ENCODE measurements at places on chromosomes 7 and 10.

DNA sequence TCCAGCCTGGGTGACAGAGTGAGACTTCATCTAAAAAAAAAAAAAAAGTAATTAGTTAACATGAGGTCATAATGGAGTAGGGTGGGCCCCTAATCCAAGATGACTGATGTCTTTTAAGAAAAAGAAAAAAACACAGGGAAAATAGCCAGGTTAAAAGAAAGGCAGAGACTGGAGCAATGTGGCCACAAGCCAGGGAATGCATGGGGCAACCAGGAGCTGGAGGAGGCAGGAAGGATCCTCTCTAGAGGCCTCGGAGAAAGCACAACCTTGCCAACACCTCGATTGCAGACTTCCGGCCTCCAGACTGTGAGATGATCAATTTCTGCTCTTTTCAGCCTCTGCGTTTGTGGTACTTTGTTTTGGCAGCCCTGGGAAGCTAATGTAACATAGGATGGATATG is 121.5 kb downstream of the ITIH5 start:
- DNase-seq = no peak

- DNase-seq = no peak
Observed at GRCh38 chr7:132134814-132135445, 441.3 kb downstream of the PLXNA4 start.

- no peak for DNase-seq
Observed at GRCh38 chr7:117805241-117805640, 68.0 kb downstream of the CTTNBP2 start.

- no peak for DNase-seq
Observed at GRCh38 chr7:16564909-16565426, 38.3 kb downstream of the LRRC72 start.

- no peak for DNase-seq
Observed at GRCh38 chr7:7943951-7944350, 24.6 kb upstream of the GLCCI1 start.

GRCh38 chr10:47287365-47287802 is 12.6 kb upstream of the GDF10 start:
- DNase-seq = no peak

- no peak for DNase-seq
Observed at GRCh38 chr10:63994371-63994770, 473.2 kb downstream of the REEP3 start.

DNA sequence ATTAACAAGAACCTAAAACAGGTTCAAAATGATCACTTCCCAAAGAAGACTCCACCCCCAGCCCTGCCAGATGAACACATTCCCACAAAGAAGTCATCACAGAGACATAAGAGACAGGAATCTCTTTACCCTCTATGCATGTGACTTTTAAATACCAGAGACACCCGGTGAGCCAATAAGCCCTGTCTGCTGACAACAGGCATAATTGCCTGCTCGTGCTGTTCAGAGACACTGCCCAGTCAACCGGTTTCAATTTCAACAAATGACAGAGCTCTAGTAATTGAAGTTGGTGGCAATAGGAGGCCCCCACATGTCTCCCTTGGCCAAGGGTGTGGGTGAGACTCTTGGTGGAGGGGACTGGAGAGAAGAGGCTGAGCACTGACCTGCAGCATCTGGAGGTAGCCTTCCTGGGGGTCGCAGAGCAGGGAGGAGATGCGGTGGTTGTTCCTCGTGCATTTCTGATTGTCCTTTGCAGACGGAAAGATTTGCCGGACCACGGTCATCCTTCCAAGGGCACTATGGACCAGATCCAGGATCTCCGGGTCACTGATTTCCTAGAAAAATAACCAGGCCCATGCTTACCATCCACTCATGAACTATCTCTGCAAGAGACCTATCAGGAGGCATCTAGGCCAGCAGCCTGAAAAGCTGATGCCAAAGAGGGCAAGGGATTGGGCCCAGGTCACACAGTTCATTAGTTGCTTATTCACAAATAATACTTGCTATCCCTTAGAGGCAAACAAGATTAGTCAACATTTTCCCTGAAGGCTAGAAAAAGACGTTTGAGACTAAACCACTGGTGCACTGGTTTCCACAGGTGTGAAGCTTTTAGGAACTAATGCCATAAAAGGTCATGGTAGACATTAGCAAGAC is 497.7 kb downstream of the GRID1 start:
- DNase-seq = no peak

DNA sequence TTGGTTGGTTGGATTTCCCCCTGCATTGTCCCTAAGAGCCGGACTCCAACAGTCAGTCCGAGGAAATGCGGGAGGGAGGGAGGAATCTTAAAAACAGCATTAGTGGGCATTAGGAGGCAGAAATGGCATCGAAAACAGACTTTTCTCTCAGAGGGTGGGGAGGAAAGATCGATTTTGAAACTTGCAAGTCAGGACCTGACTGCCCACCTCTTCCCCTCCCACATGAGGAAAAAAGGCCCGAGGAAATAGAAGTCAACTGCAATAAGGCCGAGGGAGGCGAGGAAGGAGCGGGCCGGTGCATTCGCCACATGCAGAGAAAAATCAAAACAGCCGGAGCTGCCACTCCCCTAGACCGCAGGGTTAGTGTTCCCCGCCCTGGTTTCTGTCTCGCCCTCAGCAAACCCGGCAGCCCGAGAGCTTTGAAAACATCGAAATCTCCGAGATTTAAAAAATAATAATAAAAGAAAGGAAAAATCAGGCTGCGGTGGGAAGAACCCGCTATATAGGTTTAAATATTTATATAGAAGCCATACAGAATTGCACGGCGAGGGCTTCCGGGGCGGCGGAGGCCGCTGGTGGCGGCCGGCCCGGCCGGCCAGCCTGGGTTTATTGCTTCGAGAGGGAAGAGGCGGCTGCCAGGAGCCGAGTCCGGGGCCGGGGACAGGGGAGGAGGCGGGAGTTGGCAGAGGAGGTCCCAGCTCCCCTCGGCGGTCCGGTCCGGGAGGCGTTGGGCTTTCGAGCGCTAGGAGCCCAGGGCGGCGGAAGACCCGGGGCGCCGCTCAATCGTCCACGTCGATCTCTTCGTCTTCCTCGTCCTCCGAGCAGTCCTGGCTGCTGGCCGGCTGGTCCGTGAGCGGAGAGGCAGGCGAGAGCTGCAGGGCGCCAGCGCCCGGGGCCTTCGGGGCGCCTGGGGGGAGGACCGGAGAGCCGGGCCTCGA is 2.5 kb downstream of the LBX1 start:
- no peak for DNase-seq

DNA sequence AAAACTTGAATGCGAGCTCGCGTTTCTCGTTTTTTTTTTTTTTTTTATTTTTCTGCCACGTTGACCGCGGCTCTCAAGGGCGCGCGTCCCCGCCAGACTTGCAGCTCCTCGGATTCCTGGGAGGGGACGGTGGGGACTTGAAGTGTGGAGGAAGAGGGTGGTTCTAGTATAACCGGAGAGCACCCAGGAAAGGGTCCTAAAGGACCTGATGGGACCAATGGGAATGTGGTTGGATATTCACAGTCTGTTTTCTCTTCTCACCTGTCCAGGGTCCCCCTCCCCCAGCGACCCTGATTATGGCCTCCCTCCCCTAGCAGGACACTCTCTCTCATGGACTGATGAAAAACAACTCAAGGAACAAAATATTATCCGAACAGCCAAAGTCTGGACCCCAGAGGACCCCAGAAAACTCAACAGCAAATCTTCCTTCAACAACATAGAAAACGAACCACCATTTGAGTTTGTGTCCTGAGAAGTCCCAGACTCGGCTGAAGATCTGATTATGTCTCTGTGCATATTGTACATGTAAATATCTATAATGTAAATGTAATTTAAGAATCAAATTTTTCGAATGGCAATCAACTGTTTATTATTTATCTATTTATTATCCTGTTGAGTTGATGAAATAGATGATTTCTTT is 1.4 kb downstream of the PTF1A start:
- DNase-seq = no peak

DNA sequence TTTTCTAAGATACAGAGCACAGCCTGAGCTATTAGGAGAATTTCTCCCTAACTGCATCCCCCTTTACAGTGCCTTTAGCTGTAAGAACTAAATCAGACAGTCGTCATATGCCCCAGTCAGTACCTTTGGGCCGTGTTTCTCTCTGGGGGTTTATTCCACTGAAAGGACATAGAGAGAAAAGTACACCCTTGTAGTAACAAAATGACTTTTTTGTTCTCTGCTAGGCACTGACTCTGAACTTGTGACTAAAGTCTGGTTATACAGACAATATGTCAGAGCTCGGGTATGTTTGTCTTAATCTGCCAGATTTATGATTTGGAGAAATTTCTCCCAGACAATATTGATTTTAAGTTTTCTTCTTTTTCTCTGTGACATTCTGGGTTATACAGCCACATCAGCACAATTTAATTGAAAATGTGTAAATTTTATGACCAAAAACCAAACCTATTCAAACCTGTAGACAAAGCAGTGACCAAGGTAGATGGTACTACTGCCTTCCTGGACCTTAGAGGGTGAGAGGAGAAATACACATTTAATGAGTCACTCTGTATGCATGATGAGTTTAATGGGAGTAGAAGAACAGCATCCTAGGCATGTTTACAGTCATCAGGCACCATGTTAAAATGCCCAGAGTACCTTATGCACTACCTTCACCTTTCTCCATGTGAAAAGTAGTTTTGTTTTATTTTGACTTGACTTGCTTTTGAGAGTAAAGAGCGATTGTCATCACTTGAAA is 156.1 kb upstream of the PLXDC2 start:
- no peak for DNase-seq

DNA sequence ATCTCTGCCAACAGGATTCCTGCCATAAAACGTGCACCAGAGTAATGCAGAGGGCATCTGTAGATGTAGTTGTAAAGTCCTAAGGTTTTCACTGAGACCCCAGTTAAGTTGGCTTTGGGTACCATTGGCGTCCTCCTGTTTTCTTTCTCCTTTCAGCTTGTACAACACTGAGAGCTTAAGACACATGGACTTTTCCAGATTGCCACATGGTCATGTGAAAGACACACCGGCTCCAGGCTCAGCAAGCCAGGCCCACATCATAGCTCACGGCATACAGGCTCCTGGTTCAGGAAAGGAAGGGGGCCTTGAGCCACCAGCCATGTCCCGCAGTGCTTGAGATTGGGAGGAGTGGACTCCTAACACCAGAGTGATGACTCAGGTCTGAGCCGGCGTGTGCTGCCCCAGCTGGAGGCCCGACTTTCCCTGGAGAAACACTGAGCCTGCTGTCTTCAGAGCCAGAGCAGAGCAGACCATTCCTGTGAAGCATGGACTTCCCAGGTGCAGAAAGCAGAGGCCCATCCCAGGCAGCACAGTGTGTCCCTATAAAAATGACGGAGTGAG is 252.7 kb downstream of the PRPF18 start:
- DNase-seq = no peak

GRCh38 chr10:78685466-78686103 is 383.2 kb upstream of the ZMIZ1 start:
- no peak for DNase-seq

DNA sequence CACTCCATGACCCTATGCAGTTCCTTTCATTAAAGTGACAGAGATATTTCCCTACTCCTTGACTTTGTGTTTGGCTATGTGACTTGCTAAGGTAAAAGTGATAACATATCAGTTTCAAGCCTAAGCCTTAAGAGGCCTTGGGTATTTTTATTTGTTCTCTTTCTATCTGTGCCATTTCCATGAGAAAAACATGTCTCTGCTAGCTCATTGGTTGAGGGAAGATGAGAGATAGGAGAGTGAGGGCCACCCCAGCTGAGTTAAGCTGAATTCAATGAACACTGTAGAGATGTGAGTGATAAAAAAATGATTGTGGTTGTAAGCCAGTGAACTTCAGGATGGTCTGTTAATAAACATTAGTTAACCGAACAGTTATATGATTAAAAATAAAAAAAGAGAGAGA is 13.4 kb downstream of the TASOR2 start:
- no peak for DNase-seq

GRCh38 chr10:48406204-48406603 is 99.7 kb downstream of the MAPK8 start:
- no peak for DNase-seq

DNA sequence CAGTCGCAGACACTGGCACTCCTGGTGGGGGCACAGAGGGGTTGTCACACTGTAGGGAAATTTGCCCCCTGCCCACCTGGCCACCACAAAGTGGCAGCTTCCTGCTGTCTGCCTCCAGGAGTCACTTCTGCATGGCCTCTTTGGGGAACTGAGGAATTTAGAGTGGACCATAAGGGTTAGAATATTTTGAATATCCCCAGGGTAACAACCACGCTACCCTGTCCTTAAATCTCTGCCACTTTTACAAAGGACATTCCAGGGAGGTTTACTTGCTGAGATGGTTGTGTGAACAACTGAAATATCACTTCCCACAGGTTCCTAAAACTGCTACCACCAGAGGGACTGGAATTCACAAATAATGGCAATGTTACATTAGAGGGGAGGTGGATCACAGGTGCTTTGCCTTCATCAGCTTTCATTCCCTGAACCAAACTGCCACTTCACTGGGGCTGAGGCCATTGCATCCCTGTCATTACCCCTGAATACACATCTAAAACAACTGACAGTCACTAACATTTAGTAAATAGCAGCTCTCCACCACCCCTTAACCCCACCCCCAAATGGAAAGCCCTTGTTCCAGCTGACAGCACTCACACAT is 88.1 kb upstream of the IFRD1 start:
- DNase-seq = no peak

All from stimulated activated CD8-positive, alpha-beta memory T cell treated with anti-CD3 and anti-CD28 coated beads, Interleukin-7, amount 100 ng/mL, for 4 hours (primary cell).